GM12878 (cell line): ENCODE measurements at places on chromosomes 7 and 10.

DNA sequence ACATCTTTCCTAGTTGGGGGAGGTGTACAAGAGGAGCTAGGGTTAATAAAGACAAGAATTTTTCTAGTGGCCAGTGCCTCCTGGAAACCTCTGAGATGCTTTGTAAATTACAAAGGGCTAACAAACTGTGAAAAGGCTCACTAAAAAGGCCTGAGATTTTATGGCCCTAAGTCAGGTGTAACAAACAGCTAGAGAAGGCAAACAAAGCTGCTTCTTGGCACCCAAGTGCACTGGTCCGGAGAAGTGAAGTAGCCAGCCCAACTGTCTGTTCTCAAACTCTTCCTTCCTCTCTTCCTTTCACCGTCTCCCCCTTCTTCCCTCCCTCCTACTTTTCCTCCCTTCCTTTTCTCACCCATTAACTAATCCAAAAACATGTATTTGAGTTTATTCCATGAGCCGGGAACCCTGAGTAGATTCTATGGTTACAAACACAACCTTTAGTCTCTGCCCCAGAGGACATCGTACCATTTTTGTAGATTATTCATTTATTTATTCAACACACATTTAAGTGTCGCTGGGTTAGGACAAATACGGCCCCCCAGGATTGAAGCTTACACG is 143.4 kb upstream of the PCGF5 start:
- no peak for DNase-seq

GRCh38 chr10:99520847-99521764 is 11.6 kb upstream of the NKX2-3 start:
- DNase-seq, result no peak

DNA sequence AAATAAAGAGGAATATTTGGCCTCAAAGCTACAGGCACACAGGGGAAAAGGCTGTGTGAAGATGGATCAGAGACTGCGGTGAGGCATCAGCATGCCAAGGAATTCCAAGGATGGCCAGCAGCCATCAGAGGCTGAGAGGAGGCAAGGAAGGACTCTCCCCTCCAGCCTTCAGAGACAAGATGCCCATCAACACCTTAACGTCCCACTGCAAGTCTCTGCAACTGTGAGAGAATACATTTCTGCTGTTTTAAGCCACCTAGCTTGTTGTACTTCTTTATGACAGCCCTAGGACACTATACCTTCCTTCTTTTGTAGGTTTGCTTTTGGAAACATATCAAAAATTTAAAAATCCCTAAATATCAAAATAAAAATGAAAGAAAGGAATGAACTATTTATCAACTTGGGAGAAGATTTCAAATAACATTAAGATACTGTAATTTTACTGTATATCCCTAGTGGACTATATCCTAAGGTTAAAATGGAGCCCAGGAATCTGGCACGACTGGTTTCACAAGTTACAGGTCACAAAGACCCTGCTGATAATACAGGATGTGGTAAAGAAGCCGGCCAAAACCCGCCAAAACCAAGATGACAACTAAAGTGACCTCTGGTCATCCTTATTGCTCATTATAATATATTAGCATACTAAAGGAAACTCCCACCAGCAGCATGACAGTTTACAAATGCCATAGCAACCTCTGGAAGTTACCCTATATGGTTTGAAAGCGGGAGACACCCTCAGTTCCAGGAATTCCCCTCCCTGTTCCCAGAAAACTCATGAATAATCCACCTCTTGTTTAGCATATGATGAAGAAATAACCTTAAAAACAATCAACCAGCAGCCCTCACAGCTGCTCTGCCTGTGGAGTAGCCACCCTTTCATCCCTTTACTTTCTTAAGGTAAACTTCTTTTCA is 185.2 kb downstream of the AVL9 start:
- no peak for DNase-seq

- no peak for DNase-seq
These were observed 6.5 kb upstream of the NANOS1 start for GRCh38 chr10:119022846-119023552.

DNA sequence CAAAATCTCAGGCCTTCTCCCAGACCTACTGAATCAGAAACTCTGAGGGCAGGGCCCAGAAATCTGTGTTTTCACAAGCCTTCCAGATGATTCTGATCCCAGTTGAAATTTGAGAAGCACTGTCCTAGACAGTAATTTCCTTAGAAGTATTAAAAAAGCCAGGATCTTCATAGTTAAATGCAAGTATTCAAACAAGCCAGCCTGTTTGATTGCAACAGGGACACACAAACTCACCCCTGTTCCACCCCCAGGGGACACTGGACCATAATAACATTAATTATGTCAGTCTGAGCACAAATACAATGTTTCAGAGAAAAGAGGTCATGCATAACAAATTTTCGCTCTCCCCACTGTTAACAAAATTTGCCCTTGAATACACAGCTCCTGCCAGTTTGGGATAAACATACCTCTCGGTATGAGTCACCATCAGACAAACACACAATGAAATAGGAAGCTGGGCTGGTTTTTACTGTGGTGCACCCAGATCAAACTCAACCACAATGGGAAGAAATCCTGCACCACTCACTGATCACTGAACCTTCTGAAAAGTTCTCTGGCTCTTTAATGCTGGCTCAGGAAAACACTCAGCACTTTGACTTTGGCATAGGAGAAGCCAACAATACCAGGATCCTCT is 34.3 kb downstream of the ABLIM1 start:
- DNase-seq, result no peak

GRCh38 chr7:158733775-158734494 is 29.3 kb upstream of the NCAPG2 start:
- DNase-seq, result no peak

DNA sequence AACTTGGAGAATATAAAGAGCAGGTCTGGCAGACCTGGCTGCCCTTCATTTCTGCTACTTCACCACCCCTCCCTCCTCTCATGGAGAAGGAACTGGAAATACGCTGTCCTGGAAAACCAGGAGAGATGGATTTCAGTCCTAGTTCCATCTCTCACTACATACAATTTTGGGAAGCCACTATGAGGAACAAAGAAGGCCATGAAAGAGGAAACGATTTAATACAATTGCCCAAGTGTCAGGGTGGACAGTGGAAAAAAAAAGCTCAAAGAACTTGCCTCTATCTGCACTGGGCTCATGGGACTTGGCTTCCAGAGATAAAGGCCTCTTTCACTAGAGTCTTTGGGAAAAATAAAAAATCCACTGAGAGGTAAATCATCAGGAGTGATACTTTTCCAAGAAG is 561.7 kb downstream of the KCNMA1 start:
- no peak for DNase-seq

- no peak for DNase-seq
These were observed 19.4 kb downstream of the NRAP start for GRCh38 chr10:113644185-113645120.

GRCh38 chr10:68471063-68471585 is 649 bp downstream of the DNA2 start:
- DNase-seq, result no peak

DNA sequence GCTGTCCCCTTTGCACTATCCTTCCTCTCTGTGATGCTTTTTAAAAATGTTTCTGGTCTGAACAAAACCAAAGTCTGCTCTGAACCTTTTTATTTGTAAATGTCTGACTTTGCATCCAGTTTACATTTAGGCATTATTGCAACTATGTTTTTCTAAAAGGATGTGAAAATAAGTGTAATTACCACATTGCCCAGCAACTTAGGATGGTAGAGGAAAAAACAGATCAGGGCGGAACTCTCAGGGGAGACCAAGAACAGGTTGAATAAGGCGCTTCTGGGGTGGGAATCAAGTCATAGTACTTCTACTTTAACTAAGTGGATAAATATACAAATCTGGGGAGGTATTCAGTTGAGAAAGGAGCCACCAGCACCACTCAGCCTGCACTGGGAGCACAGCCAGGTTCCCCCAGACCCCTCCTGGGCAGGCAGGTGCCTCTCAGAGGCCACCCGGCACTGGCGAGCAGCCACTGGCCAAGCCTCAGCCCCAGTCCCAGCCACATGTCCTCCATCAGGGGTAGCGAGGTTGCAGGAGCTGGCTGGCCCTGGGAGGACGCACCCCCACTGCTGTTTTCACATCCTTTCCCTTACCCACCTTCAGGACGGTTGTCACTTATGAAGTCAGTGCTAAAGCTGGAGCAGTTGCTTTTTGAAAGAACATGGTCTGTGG is 11.4 kb upstream of the CSGALNACT2 start:
- DNase-seq, result no peak

- DNase-seq, result no peak
These were observed 83.4 kb downstream of the DOCK4 start for GRCh38 chr7:112122798-112123197.

DNA sequence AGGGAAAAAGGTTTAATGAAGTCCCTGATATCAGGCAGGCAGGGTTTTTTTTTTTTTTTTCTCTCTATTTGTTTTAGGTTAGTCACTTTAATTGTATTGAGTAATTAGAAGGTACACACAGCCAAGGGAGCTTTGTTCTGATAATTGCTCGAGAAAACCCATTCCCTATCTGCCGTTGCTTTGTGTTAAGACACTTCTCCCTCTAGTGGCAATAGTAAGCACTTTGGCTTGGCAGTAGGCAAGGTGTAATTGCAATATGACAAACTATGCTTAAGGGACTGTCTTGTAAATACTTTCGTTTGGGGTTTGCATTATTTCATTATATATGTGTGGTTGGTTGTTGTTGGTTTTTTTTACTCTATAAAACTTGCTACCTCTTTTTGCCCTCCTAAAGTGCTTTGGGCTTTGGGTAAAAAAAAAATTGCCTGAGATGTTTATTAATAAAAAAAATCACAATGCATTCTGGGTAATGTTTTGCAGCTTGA is 113.4 kb downstream of the BTRC start:
- DNase-seq, result peak; percentile 23

GRCh38 chr10:87650838-87651589 is 8.7 kb upstream of the PAPSS2 start:
- DNase-seq, result no peak

DNA sequence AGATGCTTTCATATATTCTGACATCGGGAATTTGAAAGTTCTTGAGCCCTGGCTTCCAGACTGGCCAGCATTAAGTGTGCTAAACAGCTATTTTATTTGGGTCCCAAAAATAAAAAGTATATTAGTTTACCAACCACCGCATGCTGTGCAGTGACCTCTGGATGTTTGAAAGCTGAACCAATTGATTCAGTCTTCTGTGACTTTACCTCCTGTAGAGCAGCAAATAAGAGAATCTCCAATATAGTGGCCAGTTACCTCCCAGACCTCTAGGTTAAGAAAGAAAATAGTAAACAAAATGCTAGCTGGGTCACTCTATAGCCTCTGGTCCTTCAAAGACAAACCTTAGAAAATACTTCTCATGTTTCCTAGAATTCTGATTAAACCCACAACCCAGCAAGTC is 424.6 kb upstream of the NFE2L3 start:
- DNase-seq, result no peak

GRCh38 chr7:132433301-132433700 is 143.0 kb downstream of the PLXNA4 start:
- no peak for DNase-seq

- DNase-seq, result no peak
These were observed 11.9 kb upstream of the OPTN start for GRCh38 chr10:13087986-13088618.

DNA sequence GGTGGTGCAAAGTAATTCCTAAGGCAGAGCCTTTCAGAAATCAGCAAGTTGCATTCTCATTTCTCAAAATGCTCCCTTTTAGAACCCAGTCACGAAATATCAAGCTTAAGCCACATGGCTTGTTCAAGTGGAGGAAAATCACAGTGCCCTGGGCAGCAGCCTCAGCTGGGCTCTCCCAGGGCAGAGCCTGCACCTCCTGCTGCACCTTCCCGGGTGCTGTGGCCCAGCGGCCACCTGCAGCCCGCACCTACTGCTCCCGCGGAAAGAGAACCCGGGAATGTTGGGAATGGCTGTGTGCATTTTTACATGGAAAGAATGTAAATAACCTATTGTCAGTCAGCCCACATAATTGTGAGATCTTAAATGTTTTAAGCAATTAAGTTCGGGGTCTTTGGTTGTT is 396.5 kb upstream of the VSTM2A start:
- DNase-seq, result no peak

GRCh38 chr10:110076559-110077318 is 69.0 kb downstream of the ADD3 start:
- peak; percentile 76 for DNase-seq

DNA sequence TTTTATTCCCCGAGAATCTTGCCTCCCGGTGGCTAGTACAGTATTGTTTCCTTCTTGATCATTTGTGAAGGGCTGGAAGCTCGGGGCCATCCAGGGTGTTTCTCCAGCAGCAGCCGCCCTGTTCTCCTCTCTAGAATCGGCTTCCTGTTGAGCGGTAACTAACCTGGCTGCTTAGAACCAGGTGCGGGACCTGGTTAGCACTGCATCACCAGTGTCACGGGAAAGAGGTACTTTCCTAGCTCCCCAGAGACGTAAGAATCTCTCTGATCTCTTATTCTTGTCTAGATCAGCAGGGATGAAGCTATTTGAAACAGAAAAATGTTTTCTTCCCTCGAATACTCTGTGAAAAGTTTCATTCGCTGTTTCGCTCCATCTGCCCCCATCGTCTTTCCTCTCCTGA is 239.2 kb downstream of the CELF2 start:
- no peak for DNase-seq

GRCh38 chr10:88088441-88089340 is 225.3 kb downstream of the PTEN start:
- no peak for DNase-seq

- no peak for DNase-seq
These were observed 88.9 kb downstream of the ATE1 start for GRCh38 chr10:121838931-121839330.

GRCh38 chr10:24531439-24531838 is 192.2 kb downstream of the ARHGAP21 start:
- no peak for DNase-seq
